ACHN (cell line): ENCODE measurements at places on chromosomes 2 and 18.

- no peak for DNase-seq
These were observed 173.8 kb upstream of the BCL2L11 start for GRCh38 chr2:110946902-110947301.

- peak; percentile 23 for DNase-seq
These were observed 381.3 kb downstream of the SOX11 start for GRCh38 chr2:6073191-6074088.

- peak; percentile 48 for DNase-seq
These were observed 60.4 kb upstream of the COPS8 start for GRCh38 chr2:237025090-237025865.

DNA sequence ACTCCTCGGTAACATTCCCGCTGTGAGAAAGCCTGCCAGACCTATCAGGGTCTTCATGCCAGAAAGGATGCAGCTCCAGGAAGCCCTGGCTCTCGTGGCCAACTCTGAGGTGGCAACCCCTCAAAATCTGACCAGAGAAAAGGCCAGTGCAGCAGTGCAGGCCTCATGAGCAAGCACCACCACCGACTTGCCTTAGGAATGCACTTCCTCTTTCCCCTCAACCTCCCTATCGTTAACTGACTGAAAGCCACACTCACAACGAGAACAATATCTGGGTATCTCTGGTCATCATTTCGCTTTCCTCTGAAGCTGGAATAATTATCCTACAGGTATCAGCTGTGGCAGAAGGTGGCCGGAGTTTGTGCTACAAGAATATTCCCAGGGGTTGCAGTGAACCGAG lies 101.4 kb upstream of the POU3F3 start:
- no peak for DNase-seq

- no peak for DNase-seq
These were observed 129.8 kb upstream of the CAB39 start for GRCh38 chr2:230582851-230583283.

- DNase-seq: no peak
These were observed 33.0 kb downstream of the SLC1A4 start for GRCh38 chr2:65022189-65022588.

DNA sequence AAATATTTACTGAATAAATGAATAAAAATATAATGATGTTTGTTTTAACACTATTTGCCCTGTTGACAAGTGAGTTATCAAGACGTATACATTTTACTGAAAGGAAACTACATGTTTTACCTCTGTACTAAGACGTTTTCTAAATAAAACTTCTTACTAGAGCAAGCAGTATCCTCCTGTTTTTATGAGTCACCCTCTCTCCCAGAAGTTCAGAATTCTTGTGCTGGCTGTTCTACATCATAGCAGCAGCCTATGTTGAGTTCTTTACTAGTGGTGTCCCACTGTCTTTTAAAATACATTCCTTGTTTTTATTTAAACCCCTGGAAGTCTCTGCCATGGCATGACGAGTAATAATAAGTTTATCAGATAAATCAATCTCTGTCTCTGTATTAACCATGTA lies 297.4 kb downstream of the CALCRL start:
- peak; percentile 15 for DNase-seq

DNA sequence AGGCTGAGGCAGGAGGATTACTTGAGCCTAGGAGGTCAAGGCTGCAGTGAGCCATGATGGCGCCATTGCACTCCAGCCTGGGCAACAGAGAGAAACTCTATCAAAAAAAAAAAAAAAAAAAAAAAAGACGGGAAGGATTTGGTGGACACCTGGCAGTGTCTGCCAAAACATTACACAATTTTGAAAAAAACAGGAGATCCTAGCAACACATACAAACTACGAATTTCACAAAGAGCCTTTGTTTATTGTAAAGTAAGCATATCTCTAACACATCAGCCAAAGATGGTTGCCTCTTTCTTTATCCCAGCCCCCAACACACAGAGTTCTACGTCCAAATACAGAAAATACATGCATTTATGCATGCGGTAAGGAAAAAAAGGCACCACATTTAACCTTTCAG lies 7.6 kb downstream of the GPR45 start:
- no peak for DNase-seq

DNA sequence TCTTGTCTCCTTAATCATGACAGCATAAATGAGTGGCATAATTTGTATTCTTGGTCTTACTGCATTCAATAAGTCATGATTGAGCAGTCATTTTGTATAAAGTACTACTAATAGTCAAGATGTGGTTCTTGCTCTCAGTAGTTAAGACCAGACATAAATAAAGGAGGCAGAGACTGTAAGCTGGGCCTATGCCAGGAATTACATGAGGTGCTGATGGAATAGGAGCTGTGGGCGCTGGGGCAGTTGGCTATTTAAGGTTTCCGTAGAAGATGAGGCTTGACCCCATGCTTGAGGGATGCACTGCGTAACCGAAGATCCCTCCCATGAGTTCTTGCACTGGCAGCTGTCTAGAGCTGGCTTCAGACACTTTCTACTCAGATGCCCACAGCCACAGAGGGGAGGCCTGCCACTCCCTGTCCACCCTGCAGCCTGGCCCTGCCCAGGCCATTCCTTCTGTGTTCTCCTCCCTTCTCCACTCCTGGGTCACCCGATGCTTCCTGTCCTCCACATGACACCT lies 150.9 kb upstream of the REV1 start:
- DNase-seq: no peak

- DNase-seq: no peak
These were observed 42.2 kb downstream of the TPO start for GRCh38 chr2:1455466-1455865.

DNA sequence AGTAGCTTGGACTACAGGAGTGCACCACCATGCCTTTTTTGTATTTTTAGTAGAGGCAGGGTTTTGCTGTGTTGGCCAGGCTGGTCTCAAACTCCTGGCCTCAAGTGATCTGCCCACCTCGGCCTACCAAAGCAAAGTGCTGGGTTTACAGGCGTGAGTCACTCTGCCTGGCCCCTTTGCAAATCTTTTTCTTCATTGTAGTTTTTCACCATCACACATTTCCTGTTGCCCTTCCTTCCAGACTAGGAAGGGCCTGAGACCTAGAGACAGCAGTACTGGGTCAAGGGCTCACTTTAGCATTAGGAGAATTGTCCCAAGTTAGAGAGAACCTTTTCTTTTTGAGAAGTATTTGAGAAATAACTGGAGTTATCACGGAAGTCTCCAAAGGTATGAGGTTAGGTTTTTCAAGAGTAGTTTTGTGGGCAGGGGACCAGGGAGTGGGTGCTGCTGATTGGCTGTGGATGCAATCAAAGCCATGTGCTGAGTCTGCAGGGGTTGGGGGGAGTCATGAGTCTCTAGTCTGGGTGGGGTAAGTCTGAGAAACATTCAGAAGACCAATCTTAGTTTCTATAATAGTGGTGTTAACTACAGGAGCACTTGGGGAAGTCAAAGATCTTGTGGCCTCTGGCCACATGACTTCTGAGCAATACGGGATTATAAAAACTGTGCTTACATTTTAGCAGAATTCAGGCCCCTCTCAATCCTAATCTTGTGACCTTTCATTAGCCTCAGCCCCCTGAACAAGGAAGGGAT lies 23.7 kb downstream of the B3GNT2 start:
- DNase-seq: no peak

GRCh38 chr2:195536906-195537305 lies 120.1 kb upstream of the SLC39A10 start:
- no peak for DNase-seq

- no peak for DNase-seq
These were observed 14.8 kb upstream of the ARHGEF4 start for GRCh38 chr2:130821867-130822266.

- no peak for DNase-seq
These were observed 12.2 kb upstream of the CAB39 start for GRCh38 chr2:230700447-230700846.

DNA sequence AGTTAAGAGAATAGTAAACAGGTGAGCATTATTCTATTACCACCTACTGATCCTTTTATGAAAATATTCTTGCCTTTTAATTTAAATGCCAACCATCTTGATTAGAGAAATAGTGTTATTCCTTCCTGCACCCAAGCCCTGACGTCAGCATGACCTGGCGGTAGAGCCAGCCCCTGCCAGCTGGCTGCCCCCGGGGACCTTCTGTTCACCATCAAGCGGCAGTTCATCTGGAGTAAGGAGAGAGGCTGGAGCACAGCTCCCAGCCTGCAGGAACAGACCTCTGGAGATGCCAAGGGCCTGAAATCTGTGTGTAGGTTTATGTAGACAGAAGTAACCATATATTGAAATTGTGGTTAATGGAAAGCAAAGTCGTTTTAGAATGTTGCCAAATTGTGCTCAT lies 171.8 kb downstream of the GBX2 start:
- DNase-seq: no peak

DNA sequence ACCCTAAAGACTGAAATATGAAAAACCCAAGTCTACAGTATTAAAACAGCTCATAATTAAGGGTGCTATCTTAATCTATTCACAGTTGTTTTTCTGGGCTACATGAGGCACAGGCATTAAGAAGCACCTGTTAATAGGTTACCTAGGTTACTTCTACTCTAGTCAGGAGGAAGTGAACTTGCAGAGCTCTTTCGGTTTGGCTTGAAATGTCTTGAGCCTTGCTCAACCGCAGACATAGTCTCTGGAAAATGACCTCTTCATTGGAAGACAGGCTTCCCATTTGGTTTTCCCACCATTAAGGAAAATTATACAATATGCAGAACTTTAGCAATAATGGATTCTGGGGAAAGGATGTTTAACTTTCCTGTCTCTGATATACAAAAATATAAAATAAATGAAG lies 142.3 kb upstream of the KCNJ3 start:
- DNase-seq: no peak

GRCh38 chr2:56812432-56812831 lies 628.6 kb downstream of the CCDC85A start:
- no peak for DNase-seq
